ENCODE measurements at places on chromosomes 5 and 9. TPM values are rescaled to one million over a fixed set of nuclear protein-coding genes. Genes with fewer than 3 reads are reported as not detected.

The TMEM250 gene
- total RNA-seq: 76.2 TPM

The ADCY2 gene
- total RNA-seq: not detected

The SLC34A3 gene
- total RNA-seq: not detected

The BTNL8 gene
- total RNA-seq: 1.2 TPM

The CNTNAP3 gene
- 2.8 TPM for total RNA-seq

The CDC25C gene
- 0.12 TPM for total RNA-seq

The ARID3C gene
- 0.35 TPM for total RNA-seq

The BOD1 gene
- total RNA-seq: 63.5 TPM

The ADAMTS6 gene
- 12.7 TPM for total RNA-seq

The SNCB gene
- total RNA-seq: not detected

The OCLN gene
- 0.12 TPM for total RNA-seq

The ZNF483 gene
- total RNA-seq: 1.0 TPM

The TMEM215 gene
- total RNA-seq: not detected

The TRIM7 gene
- total RNA-seq: 0.94 TPM

The ITGA2 gene
- 3.5 TPM for total RNA-seq

The PCDHGA3 gene
- total RNA-seq: 4.4 TPM

The TRUB2 gene
- 16.6 TPM for total RNA-seq

The SGCD gene
- 11.2 TPM for total RNA-seq

The MARVELD2 gene
- total RNA-seq: 0.82 TPM

The FGF10 gene
- 0.34 TPM for total RNA-seq

The CATSPER3 gene
- not detected for total RNA-seq

The ADAMTSL2 gene
- 2.8 TPM for total RNA-seq

The GABRA6 gene
- not detected for total RNA-seq

The CEL gene
- 0.70 TPM for total RNA-seq

Data from pericardium fibroblast (primary cell).